Aorta (tissue), 5 donors: ENCODE measurements at places on chromosomes 4 and X. TPM values are rescaled to one million over a fixed set of nuclear protein-coding genes. Genes with fewer than 3 reads are reported as not detected.

DNA sequence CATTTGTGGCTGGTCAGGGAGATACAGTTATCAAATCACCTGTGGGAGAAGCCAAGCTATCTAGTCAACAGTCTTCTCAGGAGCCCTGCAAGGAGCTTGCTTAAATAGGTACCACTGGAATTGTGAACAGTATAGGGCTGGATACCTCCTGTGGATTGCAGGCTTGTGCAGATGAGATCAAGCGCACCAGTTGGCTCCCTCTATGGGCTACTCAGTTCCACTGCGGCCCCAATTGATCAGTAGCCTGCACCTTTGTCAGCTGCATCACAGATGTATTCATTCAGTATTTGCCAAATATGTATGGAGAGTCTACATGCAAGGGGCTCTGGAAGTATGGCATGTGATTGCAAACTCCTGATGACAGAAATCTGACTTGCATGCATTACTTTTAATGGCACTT lies 28.6 kb downstream of the TEX13A start:
- no peak overlapping the region for H3K4me3 ChIP-seq
- H3K27me3 ChIP-seq = no peaks in the 10 kb centered on the region
- no peak overlapping the region for H3K27ac ChIP-seq
- no peak for DNase-seq

The ZDHHC9 gene
- total RNA-seq = 21.3 TPM

DNA sequence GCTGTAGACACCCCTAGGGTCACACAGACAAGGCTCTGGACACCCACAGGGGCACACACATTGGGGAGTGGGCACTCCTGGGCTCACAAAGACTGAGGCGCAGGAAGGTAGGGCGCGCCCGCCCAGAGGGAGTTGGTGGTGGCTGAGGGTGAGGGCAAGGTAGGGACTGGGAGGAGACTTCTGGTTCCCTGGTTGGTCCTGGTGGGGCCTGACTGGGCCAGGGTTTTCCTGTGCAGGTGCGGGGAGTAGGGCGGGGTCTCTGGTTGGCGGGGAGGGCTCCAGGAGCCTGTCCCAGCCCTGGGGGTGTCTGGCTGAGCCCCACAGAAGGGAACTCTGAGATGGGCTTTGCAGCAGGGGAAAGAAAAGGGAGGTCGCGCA lies 6.7 kb upstream of the WAS start:
- no peaks in the 10 kb centered on the region for H3K4me1 ChIP-seq
- no peak overlapping the region for H3K27ac ChIP-seq
- no peaks in the 10 kb centered on the region for H3K27me3 ChIP-seq
- H3K4me3 ChIP-seq = peak overlapping the region; percentile 20

GRCh38 chr4:184171011-184171410 lies 46.7 kb downstream of the ENPP6 start:
- no peaks in the 10 kb centered on the region for H3K27me3 ChIP-seq
- H3K27ac ChIP-seq = no peak overlapping the region
- H3K4me3 ChIP-seq = no peak overlapping the region
- no peak for DNase-seq
- no peaks in the 10 kb centered on the region for H3K36me3 ChIP-seq
- no peaks in the 10 kb centered on the region for H3K4me1 ChIP-seq

The RHOH gene
- 4.1 TPM for total RNA-seq

GRCh38 chr4:111681751-111682150 lies 463.5 kb upstream of the FAM241A start:
- no peaks in the 10 kb centered on the region for H3K36me3 ChIP-seq
- no peaks in the 10 kb centered on the region for H3K4me1 ChIP-seq
- no peaks in the 10 kb centered on the region for H3K27me3 ChIP-seq
